ENCODE measurements at places on chromosomes 5 and 9.

DNA sequence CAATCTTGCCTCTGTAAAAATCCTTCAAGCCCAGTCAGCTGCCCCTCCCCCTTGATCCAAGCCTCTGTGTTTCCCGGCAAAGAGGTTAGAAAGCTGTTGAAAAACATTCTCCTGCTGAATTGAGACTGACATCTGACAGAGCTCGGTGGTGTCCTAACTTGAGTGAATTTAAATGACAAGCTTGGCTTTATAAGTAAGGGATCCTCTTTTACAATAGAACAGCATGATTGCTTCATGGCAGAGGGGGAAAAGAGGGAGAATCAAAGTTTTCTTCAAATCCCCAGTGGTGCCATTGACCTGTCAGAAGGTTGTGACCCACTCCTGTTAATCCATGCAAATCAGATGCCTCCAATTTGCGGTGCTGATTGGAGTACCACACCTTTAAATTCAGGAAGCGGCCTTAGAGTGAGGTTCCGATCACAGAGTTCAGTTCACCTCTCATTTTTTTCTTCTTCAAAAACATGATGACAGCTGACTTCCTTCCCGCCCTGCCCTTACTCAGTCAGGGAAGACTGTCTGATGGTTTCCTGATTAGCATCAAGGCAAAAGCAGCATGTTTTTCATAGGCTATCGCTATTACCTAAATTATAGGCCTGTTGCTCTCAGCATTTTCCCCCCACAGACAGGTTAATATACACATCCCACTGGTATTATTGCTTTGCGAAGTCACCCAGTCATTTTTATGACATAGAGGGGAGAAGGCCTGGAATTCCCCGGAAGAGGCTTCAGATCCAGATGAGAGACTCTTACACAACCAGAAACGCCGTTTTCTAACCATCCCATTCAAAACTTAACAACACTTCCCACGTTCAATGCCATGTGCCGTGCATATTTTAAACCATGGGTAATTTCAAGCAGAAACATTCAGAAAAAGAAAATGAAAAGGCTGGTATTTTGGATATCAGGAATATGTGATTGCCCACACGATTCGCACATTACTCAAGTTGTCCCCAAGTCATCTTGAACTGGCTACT, 141.4 kb downstream of the EBF1 start:
- peaks cover 13% of the 10 kb centered on the region for H3K4me1 ChIP-seq
- H3K36me3 ChIP-seq, result no peaks in the 10 kb centered on the region
- peak; percentile 35 for DNase-seq
- H3K4me3 ChIP-seq, result no peak overlapping the region
- H3K27me3 ChIP-seq, result no peaks in the 10 kb centered on the region

GRCh38 chr9:27142299-27142930, 33.4 kb downstream of the TEK start:
- no peaks in the 10 kb centered on the region for H3K4me1 ChIP-seq
- no peak for DNase-seq
- H3K4me3 ChIP-seq, result no peak overlapping the region
- no peaks in the 10 kb centered on the region for H3K36me3 ChIP-seq
- H3K27ac ChIP-seq, result no peak overlapping the region

GRCh38 chr5:179668391-179668790, 12.4 kb downstream of the CBY3 start:
- no peak overlapping the region for H3K4me3 ChIP-seq
- no peak overlapping the region for H3K27ac ChIP-seq
- peak; percentile 33 for DNase-seq
- H3K27me3 ChIP-seq, result no peaks in the 10 kb centered on the region
- H3K36me3 ChIP-seq, result no peaks in the 10 kb centered on the region
- no peaks in the 10 kb centered on the region for H3K4me1 ChIP-seq

GRCh38 chr5:140118302-140118936, 4.5 kb downstream of the PURA start:
- H3K4me1 ChIP-seq, result peaks cover 33% of the 10 kb centered on the region
- no peak overlapping the region for H3K27ac ChIP-seq
- no peaks in the 10 kb centered on the region for H3K36me3 ChIP-seq
- H3K4me3 ChIP-seq, result no peak overlapping the region
- no peak for DNase-seq

DNA sequence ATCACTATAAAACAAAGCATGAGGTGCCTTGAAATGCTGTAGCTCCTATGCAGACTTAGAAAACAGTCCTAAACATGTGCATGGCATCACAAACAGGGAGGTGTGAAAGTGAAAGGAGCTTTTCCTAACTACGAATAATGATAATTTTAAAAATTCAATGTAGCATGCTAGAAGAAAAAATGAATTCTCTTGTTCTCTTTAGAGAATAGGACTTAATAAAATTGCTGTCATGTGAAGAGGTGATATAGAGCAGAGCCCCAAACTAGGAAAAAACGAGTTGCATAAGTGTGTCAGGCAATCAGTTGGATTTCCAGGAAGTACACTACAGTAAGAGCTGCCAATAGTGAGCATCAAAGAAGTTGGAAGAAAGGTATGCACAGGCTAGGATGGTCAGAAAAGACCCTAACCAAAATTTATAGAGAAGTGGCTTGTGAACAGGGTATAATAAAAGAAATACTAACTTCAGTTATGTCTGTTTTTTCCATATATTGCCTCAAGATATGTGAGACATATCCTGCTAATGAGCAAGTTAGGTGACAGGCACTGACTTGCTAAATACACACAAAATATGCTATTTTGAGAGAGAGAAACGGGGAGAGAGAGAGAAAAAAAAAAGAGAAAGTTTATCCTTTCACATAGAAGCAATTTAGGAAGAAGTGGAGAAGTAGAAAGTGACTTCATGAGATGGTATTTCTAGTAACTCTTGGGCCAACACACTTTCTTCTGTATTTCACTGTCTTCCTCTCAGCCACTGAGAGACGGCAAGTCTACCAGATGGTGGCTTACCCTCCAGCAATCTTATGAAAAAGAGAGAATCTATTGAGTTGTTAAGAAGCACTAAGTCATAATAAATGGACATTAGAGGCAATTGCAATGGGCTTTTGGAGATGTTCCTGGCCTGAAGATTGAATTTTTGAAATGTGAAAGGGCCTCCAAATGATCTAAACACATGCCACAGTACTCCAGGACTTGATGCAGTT, 18.0 kb downstream of the ITGA2 start:
- no peak overlapping the region for H3K4me3 ChIP-seq
- H3K27me3 ChIP-seq, result no peaks in the 10 kb centered on the region
- no peaks in the 10 kb centered on the region for H3K4me1 ChIP-seq
- H3K27ac ChIP-seq, result no peak overlapping the region
- DNase-seq, result no peak
- H3K36me3 ChIP-seq, result no peaks in the 10 kb centered on the region

DNA sequence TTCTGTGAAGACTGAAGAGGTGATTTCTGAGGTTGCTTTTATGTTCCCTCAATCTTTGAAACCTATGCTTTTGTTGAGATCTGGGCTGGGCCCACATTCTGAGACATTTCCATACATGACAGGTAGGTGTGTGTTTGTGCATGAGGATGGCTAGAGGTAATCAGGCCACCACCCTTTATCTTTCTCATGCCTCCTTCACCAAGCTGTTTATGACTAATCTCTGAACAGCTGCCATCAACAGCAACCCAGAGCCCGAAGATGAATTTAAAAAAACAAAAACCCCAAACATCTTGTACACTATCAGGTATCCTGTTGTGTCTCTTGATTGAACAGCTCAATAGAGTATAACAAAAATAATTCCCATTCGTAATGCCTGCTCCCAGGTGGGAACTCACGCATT, 12.6 kb upstream of the C5orf46 start:
- H3K36me3 ChIP-seq, result no peaks in the 10 kb centered on the region
- H3K4me3 ChIP-seq, result no peak overlapping the region
- no peaks in the 10 kb centered on the region for H3K4me1 ChIP-seq
- DNase-seq, result no peak
- no peak overlapping the region for H3K27ac ChIP-seq
- H3K27me3 ChIP-seq, result no peaks in the 10 kb centered on the region

GRCh38 chr5:79689541-79690466, at the start of gene CMYA5:
Gene CMYA5 (plus strand): TSS chr5:79689836. CDS start chr5:79689908, 72 bp downstream.
- no peaks in the 10 kb centered on the region for H3K4me1 ChIP-seq
- no peaks in the 10 kb centered on the region for H3K27me3 ChIP-seq
- H3K36me3 ChIP-seq, result peaks cover 4% of the 10 kb centered on the region
- DNase-seq, result no peak
- no peak within 1 kb of the TSS for H3K27ac ChIP-seq

GRCh38 chr5:78758169-78758839, 109.7 kb upstream of the LHFPL2 start:
- no peak overlapping the region for H3K4me3 ChIP-seq
- H3K27ac ChIP-seq, result no peak overlapping the region
- H3K4me1 ChIP-seq, result no peaks in the 10 kb centered on the region
- H3K36me3 ChIP-seq, result no peaks in the 10 kb centered on the region
- no peak for DNase-seq
- H3K27me3 ChIP-seq, result no peaks in the 10 kb centered on the region

- H3K27ac ChIP-seq, result no peak overlapping the region
- no peak overlapping the region for H3K4me3 ChIP-seq
- H3K27me3 ChIP-seq, result no peaks in the 10 kb centered on the region
- H3K4me1 ChIP-seq, result no peaks in the 10 kb centered on the region
- H3K36me3 ChIP-seq, result no peaks in the 10 kb centered on the region
- DNase-seq, result no peak
These were observed 96.2 kb downstream of the TLE4 start for GRCh38 chr9:79667817-79668436.

- H3K27ac ChIP-seq, result no peak overlapping the region
- no peak overlapping the region for H3K4me3 ChIP-seq
- DNase-seq, result no peak
- H3K27me3 ChIP-seq, result no peaks in the 10 kb centered on the region
These were observed 88.7 kb upstream of the ELL2 start for GRCh38 chr5:96050273-96050880.

DNA sequence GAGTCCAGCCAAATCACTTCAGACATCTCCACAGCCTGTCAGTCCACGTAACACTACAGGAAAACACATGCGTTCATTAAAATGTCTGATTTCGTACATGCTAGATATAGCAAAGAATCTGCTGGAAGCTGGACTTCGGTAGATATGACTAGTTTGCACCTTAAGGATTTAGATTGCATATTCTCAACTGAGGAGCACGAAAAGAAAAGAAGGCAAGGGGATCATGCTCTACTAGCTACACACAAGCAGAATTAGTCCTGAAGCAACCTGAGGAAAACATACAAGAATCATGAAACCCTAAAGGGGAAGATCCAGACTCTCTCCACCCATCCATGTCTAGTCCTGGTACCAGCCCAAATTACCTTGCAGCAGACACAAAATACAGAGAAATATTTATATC, 36.1 kb upstream of the SSBP2 start:
- H3K27me3 ChIP-seq, result no peaks in the 10 kb centered on the region
- DNase-seq, result no peak
- H3K36me3 ChIP-seq, result no peaks in the 10 kb centered on the region
- H3K27ac ChIP-seq, result no peak overlapping the region
- H3K4me3 ChIP-seq, result no peak overlapping the region
- no peaks in the 10 kb centered on the region for H3K4me1 ChIP-seq

DNA sequence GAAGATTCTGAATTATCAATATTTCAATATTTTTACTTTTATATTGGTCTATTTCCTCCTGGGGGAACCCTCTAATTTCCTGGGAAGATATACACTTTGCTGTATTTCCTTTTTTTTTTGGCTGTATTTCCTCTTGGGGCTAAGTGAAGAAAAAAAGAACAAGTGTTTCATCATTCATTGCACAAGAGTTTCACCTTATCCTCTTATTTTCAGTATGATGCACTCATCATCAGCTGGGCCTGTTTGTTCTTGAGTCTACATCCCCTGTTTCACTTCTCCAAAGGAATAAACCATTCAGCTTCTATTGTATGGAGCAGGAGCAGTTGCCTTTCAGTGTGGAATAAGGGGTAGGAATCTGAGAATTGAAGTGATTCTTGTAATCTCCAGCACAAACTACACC, 210.8 kb downstream of the FAM170A start:
- H3K27me3 ChIP-seq, result no peaks in the 10 kb centered on the region
- H3K27ac ChIP-seq, result no peak overlapping the region
- no peaks in the 10 kb centered on the region for H3K4me1 ChIP-seq
- no peak overlapping the region for H3K4me3 ChIP-seq
- no peaks in the 10 kb centered on the region for H3K36me3 ChIP-seq

DNA sequence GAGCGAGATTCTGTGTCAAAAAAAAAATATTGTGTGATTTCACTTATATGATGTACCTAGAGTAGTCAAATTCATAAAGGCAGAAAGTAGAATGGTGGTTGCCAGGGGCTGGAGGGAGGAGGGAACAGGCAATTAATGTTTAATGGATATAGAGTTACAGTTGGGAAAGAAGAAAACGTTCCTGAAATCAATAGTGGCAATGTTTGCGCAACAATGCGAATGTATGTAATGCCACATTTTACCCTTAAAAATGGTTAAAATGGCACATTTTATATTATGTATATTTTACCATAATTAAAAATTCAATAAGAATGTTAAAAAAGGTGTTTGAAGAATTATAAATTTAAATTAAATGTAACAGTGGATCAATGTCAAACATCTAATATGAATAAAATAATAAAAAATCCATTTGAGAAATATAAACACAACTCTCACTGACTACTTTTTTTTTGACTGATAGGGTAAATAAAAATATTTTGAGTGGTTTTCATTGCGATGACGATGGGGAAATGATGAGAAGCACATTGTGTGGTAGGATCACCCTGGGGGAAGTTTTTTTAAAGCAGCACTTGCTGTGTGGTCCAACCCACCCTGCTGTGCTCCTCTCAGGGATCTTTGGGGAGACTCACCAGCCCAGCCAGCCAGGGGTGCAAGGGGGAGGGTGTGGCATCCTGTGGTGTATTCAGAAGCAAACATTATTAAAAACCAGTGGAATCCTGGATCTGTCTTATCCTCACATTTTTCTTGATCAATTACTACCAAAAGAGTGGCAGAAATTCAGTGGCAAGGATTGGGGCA, 4.3 kb downstream of the FYB1 start:
- no peaks in the 10 kb centered on the region for H3K27me3 ChIP-seq
- no peaks in the 10 kb centered on the region for H3K36me3 ChIP-seq
- peaks cover 70% of the 10 kb centered on the region for H3K4me1 ChIP-seq
- DNase-seq, result no peak
- peak overlapping the region; percentile 93 for H3K27ac ChIP-seq

- no peaks in the 10 kb centered on the region for H3K4me1 ChIP-seq
- H3K36me3 ChIP-seq, result no peaks in the 10 kb centered on the region
- no peaks in the 10 kb centered on the region for H3K27me3 ChIP-seq
- no peak overlapping the region for H3K4me3 ChIP-seq
- no peak overlapping the region for H3K27ac ChIP-seq
- DNase-seq, result no peak
These were observed 229.6 kb downstream of the GLIS3 start for GRCh38 chr9:4070266-4070665.

- H3K4me1 ChIP-seq, result peaks cover 60% of the 10 kb centered on the region
- DNase-seq, result peak; percentile 68
- H3K27me3 ChIP-seq, result no peaks in the 10 kb centered on the region
- no peak overlapping the region for H3K27ac ChIP-seq
- H3K36me3 ChIP-seq, result no peaks in the 10 kb centered on the region
- H3K4me3 ChIP-seq, result no peak overlapping the region
These were observed 2.4 kb upstream of the PHYKPL start for GRCh38 chr5:178234750-178235587.

GRCh38 chr9:84478996-84479395, 138.4 kb upstream of the SLC28A3 start:
- H3K36me3 ChIP-seq, result no peaks in the 10 kb centered on the region
- no peak for DNase-seq
- H3K27me3 ChIP-seq, result no peaks in the 10 kb centered on the region
- H3K4me1 ChIP-seq, result no peaks in the 10 kb centered on the region
- no peak overlapping the region for H3K27ac ChIP-seq

GRCh38 chr5:91586232-91586631, 203.1 kb upstream of the ARRDC3 start:
- no peaks in the 10 kb centered on the region for H3K27me3 ChIP-seq
- H3K36me3 ChIP-seq, result no peaks in the 10 kb centered on the region
- no peak overlapping the region for H3K4me3 ChIP-seq
- no peak overlapping the region for H3K27ac ChIP-seq
- H3K4me1 ChIP-seq, result no peaks in the 10 kb centered on the region
- no peak for DNase-seq
